ENCODE measurements at places on chromosomes 13 and 19.
A peak's percentile ranks its signal among the peaks of the same experiment; 100 is the strongest.

- no peak for DNase-seq
These were observed 17.9 kb upstream of the FBL start for GRCh38 chr19:39864118-39864517.

DNA sequence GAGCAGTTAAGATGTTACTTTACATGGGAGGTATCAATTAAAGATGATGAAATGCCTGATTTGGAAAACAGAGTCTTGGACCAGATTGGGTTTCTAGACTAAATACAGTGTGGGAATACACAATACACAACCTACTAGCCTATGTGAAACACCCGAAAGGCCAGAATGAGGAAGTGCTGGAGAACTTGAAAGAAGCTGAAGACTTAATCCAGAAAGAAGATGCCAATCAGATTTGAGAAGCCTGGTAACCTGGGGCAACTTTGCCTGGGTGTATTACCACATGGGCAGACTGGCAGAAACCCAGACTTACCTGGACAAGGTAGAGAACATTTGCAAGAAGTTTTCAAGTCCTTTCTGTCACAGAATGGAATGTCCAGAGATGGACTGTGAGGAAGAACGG is 43.2 kb downstream of the N4BP2L1 start:
- DNase-seq: no peak

GRCh38 chr13:29556742-29557141 is 38.7 kb downstream of the SLC7A1 start:
- no peak for DNase-seq

DNA sequence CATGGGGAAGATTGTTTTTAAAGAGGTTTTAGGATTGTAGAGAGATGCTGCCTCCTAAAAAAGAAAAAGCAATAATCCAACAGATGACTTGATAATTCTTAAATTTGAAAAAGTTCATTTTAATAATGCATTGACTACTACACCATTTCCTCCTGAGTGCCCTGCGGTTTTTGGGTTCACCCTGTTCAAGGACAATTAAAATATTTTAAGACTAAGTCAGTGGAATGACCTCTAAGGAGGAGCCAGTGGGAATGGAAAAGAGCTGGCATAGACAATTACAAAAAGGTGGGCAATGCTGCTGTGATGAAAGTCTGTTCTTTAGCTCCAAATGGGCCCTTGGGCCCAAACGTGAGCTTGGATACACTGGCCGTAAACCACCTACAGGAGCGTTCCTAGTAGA is 217.8 kb downstream of the LHFPL6 start:
- no peak for DNase-seq

GRCh38 chr13:46523972-46524752 is 28.8 kb upstream of the LRCH1 start:
- no peak for DNase-seq

- no peak for DNase-seq
These were observed 1.5 kb downstream of the TTC9B start for GRCh38 chr19:40216777-40217026.

GRCh38 chr13:75071395-75071794 is 410.6 kb downstream of the TBC1D4 start:
- no peak for DNase-seq

DNA sequence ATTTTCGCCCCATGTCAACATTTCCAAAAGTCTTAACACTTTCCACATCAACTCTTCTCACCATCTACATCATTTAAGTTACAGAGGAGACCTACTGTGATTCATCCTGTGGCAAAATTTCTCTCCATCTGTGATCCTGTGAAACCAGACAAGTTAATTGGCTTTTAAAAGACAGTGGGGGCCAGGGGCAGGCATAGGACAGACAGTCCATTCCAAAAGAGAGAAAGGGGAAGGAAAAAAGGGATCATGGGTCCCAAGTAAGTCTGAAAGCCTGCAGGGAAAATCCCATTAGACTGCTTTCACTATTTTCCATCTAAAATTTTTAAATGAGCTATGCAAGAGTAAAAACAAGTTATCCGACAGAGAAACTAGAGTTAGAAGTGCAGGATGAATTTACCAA is 121.0 kb downstream of the MRPL57 start:
- peak; percentile 5 for DNase-seq

- no peak for DNase-seq
These were observed 579.4 kb upstream of the PRR20A start for GRCh38 chr13:56561327-56561726.

DNA sequence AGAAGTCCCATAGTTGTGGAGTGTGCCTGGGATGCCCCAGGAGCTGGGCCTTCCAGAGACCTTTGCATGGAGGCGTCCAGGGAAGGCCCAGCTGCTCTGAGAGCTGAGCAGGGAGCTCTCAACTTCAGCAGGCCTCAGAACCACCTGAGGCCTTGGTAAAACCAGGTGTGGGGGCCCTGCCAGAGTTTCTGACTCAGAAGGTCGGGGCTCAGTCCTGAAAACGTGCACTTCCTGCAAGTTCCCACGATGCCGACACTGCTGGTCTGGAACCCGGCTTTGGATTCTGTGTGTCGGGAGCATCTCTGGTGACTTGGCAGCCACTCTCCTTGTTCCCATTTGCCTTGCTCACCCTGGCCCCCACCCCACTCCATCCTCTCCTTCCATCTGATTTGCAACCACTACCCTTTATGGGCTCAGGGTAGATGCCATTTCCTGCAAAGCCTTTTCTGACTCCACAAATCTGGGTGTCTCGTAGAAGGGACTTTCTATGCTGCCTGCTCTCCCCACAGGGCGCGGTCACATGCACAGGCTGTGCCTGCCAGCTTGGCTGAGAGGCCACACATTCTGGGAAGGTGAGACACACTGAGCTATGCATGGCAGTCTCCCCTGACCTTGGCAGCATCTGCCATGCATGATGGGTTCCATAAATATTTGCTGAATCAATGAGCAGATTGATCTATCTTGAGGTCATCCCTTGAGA is 244.7 kb downstream of the COL4A1 start:
- DNase-seq: no peak

DNA sequence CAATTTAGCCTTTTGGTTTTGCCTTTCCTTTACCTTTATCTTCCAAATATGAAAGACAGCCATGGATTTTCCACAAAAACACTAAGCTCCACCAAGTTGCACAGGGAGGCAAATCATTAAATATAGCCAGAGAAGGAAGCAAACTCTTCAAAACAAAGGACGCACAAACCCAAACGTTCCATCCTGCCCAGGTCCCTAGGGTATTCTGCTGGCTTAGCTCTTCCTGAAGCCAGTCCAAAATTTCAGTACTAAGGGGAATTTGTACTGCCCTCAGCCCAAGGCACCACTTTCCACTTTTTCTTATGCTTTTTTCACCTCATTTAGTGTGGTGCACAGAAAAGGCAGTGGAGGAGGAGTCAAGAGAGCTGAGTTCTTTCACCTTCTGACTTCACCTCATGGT is 169.9 kb downstream of the FLT1 start:
- DNase-seq: no peak

DNA sequence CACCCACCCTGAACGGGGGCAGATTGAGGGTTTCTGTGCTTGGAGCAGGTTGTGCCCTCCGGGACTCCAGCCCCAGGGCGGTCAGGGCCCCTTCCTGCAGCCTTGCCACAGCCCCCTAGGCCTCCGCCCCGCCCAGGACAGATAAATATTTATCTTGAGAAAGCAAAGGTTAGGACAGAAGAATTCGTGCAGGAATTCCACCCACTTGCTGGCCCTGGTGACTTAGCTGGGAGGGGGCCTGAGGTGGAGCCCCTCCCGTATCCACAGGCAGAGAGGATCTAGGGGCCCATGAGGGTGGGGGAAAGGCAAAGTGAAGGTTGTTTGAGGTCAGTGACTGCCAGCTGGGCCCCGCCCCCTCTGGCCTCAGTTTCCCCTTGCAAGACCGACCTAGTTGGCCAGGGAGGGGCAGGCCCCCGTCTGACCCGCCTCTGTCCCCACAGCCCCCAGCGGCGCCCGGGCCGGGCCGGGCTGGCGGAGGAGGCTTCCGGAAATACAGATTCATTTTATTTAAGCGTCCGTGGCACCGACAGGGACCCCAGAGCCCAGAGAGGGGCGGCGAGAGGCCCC is 5.2 kb downstream of the MIDN start:
- no peak for DNase-seq

DNA sequence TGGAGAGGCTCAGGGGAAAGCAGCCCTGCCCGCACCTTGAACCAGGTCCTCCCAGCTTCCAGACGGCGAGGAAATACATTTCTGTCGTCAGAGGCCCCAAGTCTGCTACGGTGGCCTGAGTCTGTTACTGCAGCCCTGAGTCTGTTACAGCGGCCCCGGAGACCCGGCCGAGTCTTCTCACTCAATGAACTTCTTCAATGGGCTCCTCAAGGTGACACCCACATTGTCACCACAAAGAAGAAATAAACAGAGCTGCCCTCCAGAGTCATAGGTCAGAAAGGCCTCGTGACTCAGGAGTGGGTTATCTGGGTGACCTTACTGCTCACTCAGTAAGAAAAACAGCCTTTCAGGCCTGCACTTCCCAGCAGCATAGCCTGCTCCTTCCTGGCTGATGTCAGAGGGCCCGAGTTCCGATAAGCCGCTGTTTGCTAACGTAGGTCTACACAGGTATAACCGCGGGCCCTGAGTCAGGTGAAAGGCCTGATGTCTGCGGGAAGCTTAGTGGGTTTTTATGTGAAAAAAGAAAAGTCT is 66.9 kb upstream of the TM9SF2 start:
- peak; percentile 86 for DNase-seq

DNA sequence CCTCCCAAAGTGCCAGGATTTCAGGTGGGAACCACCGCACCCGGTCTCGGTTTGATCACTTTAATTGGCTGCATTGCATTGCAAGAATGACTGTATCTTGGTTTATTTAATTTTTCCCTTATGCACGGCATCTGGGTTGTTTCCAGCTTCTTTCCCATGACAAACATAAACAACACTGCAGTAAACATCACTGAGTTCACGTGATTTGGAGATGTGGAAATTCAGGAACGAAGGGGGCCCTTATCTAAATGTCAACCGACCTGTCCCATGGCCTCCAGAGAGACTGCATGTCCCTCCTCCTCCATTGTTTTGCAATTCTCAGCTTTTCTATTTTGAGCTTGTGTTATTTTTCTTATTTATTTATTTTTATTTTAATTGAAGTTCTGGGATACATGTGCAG is 14.4 kb upstream of the SULT2B1 start:
- no peak for DNase-seq

GRCh38 chr19:38803543-38803942 is 9.2 kb downstream of the LGALS4 start:
- DNase-seq: no peak

DNA sequence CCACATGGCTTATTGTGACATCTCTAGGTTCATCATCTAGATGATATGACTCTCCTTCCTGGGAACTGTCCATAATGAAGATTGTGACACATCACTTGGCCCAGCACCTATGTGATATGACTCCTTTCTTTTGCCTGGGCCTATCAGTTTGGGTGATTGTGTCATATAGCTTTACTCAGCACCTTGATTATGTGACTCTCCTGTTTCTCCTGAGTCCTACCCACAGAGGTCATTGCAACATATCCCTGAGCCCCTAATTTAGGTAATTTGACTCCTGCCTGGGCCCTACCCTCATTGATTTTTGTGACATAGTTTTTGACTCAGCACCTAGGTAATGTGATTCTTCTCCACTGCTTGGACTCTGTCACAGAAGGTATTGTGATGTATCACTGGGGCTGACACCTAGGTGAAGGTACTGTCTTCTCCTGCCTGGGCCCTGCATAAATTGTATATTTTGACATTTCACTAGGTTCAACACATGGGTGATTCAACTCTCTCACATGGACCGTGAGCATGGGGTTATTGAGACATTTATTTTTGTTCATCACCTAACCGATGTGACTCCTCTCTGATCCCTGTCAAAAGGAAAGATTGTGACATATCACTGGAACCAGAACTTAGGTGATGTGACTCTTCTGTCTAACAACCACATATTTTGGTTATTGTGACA is 26.2 kb upstream of the ZNF254 start:
- no peak for DNase-seq

GRCh38 chr13:42658019-42658418 is 84.1 kb downstream of the TNFSF11 start:
- no peak for DNase-seq

DNA sequence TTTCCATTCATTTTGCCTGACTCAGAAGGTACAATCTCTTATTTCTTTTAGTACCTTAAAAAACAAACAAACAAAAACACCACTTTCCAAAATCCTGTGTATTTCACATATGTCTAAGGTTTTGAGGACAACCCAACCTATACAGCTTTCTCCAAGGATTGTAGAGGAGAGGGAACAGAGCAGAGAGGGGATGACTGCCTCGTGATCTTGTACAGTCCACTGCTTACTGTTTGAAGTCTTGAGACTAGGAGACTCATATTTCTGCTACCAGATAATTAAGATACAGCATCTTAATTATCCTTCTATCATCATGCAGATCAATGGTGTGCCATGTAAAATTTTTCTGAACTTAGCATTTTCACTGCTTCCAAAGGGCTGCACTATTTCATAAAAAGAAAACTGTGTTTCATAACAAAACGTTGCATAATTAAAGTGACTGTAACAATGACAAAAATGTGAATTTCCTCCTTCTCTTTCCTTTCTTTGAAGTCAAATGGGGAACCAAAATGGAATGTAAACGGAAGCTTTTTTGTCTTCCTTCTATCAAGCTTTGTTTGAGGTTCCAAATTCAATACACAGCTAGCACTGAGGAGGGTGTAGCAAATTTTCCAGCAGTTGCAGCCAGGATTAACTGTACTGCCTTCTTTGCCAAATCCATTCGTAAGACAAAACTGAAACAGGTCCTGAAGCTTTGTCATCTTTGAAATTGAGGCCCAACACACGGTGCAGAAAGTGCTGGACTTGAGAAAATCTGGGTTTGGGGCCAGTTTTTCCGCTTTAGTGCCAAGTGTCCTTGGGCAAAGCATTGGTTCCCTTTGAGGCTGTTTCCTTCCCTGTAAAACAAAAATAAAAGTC is 34.9 kb upstream of the RCBTB2 start:
- DNase-seq: no peak

- no peak for DNase-seq
These were observed 72.9 kb upstream of the UQCRFS1 start for GRCh38 chr19:29285878-29286277.

DNA sequence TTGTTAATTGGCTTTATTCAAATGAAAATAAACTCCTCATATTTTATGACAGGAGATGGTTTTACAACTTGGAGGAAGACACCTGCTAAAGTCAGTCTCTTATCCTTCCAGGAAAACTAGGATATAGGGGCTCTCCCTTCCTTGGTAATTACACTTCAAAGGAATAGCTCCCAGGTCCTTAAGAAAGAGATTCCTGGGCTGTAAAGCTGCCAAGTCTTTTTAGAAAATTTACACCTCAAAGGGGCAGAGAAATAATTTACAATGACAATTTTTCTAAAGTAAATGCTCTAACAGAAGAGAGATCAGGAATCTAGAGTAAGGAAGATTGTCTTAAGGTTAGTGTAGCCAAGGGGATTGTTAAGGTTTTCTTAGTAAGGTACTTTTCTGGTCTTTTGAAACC is 1359.0 kb downstream of the OLFM4 start:
- no peak for DNase-seq

GRCh38 chr19:55692681-55693081 is 17.7 kb downstream of the EPN1 start:
- DNase-seq: no peak

Measured in CD4-positive, alpha-beta T cell treated with Interleukin-17A for 4 hours (primary cell).